Esophagus squamous epithelium (tissue), 5 donors: ENCODE measurements at places on chromosomes 12 and 14. TPM values are rescaled to one million over a fixed set of nuclear protein-coding genes. Genes with fewer than 3 reads are reported as not detected.

The GOLGA3 gene
- total RNA-seq = 37.0 TPM

The KHNYN gene
- total RNA-seq = 47.6 TPM

The NKX2-1 gene
- not detected for total RNA-seq

The MYF5 gene
- not detected for total RNA-seq

The RD3L gene
- total RNA-seq = not detected

The CEP290 gene
- 15.8 TPM for total RNA-seq

The RPL10L gene
- not detected for total RNA-seq

The CCDC38 gene
- not detected for total RNA-seq

The PLCZ1 gene
- total RNA-seq = not detected

The TESPA1 gene
- 6.7 TPM for total RNA-seq

The PTPRB gene
- 4.0 TPM for total RNA-seq

The KRT74 gene
- not detected for total RNA-seq

The ISCA2 gene
- total RNA-seq = 15.1 TPM
